LoVo (cell line): ENCODE measurements at places on chromosomes 5 and 9.

DNA sequence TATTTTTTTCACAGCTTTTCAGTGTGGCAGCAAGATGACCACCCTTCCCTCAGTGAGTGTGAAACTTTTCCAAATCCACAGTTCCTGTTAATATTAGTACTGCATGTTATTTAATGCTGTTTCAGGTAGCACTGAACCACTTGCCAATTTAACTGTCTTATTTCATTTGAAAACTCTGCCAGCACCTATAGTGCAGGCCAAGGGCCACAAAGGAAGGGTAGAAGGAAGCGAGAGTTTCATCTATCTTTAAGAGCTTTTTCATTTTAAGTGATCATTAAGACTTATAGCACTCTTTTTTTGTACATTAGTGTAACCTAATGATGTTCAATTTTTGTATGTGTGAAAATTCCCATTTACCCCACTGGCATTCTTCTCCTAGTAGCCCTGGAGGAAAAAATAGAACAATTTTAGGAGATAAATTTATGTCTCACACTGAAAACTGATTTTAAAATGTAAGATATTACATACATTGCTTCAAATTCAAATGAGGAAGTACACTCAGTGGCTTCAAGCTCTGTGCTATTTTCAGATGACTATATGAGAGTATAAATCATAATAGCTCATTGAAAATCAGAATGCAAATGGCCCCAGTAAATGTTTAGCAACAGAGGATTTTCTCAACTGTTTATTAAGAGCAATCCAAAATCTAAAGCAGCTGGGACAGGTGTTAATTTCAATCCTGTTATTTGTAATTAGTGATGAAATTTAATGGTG is 820.5 kb downstream of the PTPRD start:
- no peak for DNase-seq

GRCh38 chr5:166257661-166258060 is 2033.8 kb upstream of the WWC1 start:
- DNase-seq = no peak

DNA sequence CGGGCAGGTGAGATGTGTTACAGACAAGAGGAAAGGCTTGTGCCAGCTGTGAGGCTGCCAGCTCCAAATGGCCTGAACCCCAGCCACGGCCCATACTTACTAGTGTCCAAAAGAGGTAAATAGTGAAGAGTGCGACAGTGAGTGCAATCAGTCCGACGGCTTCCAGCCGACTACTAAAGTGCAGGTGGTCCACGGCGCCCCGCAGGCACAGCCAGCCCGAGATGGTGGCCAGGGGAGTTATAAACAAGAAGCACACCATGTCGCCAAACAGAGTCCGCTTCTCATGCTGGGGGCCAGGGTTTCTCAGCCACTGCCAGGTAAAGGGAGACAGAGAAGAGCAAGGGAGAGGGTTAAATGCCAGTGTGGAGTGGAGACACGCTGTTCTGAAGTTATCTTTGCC is 101.1 kb downstream of the LMNB1 start:
- DNase-seq = no peak

GRCh38 chr5:151591144-151591819 is at the start of gene FAT2:
FAT2 (minus strand) TSS chr5:151591331; CDS start chr5:151568931, 22,400 bp downstream.
- no peak for DNase-seq

DNA sequence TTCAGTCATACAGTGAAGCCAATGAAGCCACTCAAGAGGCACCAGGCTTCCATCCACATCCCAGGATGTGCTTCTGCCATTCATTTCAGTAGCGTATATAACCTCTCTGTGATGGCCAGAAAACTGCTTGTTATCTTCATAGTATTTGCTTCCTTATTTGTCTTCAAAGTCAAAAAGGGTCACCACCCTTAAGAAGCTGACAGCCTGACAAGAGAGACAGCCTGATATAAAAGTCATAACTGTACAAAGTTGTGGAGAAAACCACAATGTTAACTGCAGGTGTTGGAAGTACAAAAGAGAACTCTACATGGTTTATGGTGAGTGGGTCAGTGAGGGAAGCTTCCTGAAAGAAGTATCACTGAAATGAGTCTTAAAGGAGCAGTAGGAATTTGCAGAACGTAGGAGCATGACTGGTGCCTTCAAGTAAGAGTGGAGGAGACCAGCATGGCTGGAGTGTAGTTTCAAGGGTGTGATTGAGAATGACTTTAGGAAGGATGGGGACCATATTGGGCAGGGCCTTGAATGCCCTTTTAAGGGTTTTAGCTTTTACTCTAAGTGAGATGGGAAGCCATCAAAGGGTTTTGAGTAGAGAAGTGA is 33.7 kb downstream of the NIM1K start:
- no peak for DNase-seq

DNA sequence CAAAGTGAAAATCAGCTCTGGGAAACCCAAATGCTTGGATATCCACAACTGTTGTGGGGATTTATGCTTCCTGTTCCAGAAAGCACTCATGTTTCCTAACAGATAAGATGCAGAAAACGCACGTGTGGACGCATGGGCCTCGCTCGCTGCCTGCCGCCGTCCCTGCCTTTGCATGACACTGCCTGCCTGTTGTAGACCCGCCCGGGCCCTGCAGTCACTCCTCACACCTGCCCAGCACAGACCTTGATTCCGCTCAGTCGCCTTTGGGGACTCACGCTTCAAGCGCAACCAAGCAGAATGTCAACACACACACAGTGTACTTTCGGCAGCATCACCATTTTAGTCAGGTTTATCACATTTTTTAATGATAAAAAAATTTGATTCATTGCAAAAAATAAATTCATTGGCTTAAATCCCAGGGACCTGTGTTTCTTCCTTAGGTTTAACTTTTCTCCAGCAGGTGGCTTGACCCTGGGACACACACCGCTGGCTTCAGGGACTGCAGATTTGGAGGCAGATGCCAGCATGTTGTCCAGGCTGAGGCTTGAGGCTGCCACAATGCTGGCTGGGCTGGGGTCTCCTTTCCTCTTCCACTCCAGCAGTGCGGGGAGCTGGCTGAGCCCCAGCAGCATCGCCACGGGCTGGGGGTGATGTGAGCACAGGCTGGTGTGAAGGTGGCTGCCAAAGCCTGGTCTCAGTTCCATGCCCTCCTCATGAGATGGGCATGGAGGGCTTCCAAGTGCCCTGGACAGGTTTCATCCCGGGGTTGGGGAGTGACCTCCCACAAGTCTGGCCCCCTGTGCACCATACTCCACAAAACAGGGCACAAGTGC is 416.9 kb upstream of the IRX4 start:
- DNase-seq = no peak

DNA sequence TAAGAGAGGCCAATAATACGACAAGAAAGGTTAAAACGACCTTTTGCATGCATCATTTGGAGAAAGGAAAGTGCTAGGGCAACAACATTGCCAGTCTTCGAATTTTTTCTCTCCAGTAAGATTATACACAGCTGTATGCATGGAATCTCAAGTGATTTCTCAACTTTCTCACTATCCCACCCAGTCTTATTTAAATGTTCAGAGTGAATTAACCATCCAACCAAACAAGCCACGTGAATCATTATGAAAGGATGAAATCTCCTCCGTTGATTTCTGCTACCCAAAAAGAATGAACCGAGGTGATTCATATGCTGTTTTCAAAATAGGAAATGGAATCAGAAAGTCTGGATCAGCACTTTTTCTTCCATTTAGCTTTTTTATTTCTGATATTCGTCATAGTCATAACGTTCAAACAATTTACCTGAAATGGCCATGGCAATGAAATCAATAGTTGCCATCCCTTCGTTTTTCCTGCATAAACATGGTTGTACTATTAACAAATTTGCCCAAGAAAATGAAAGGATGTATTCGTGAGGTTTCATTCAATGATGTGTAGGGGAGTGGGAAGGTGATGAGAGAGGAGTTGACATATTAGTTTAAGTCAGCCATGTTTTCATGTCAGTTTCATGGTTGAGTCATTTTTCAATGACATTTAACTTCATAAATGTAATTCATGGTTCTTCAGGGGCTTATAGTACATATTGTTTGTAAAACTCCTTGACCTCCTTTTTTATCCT is 170.9 kb upstream of the WWC1 start:
- DNase-seq = no peak

- DNase-seq = no peak
Measured at GRCh38 chr9:136514022-136514714, 31.3 kb upstream of the SEC16A start.

DNA sequence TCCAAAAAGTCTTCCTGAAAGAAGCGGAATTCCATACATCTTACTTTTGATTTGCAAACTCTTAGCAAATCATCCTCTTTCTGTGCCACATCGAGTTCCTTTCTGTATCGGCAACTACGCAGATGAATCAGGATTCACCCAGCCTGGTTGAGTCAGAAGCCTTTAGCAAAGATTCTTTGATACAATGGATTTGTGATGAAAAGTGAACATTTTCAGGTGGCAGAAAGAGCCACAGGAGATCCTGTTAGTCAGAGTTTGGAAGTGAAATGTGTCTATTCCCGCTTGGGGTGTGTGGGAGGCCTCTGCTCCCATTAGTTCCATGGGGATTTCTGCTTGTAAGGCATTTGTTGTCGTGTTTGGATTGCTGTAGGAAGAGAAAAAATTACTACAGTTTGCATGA is 351.8 kb upstream of the WWC1 start:
- no peak for DNase-seq

GRCh38 chr5:148585988-148586387 is 68.3 kb downstream of the HTR4 start:
- DNase-seq = no peak

DNA sequence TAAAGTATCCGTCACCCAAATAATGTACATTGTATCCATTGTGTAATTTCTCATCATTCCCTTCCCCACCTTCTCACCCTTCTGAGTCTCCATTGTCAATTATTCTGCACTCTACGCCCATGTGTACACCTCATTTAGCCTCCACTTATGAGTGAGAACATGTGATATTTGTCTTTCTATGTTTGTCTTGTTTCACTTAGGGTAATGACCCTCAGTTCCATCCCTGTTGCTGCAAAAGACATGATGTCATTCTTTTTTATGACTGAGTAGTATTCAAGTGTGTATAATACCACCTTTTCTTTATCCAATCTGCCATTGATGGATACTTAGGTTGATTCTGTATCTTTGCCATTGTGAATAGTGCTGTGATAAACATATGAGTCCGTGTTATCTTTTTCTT is 4.9 kb upstream of the SPATA31C2 start:
- no peak for DNase-seq

DNA sequence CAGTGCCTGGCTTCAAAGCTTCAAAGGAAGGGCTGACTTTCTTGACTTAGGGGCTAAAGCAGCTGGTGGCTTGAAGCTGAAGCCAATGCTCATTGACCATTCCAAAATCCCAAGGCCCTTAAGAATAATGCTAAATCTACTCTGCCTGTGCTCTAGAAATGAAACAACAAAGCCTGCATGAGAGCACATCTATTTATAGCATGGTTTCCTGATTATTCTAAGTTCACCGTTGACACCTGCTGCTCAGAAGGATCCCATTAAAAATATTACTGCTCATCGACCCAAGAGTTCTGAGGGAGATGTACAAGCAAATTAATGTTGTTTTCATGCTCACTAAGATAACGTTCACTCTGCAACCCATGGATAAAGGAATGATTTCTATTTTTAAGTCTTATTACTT is 6.7 kb downstream of the TMEM174 start:
- no peak for DNase-seq

DNA sequence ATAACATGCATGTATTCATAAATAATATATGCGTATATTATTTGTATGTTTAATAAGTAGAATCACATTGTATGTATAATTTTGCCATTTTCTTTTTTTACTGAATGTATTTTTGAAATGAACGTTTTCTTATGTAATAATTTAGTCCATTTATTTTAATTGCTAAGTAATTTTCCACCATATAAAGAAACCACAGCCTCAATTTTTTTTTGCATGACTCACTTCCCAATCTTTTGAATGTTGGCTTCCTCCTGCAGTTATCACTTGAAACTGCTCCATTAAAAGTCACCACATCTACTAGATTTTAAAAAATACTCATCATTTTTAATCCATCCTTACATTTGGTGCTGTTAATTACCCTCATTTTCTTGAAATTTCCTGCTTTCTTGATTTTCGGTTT is 363.3 kb upstream of the MEF2C start:
- no peak for DNase-seq

DNA sequence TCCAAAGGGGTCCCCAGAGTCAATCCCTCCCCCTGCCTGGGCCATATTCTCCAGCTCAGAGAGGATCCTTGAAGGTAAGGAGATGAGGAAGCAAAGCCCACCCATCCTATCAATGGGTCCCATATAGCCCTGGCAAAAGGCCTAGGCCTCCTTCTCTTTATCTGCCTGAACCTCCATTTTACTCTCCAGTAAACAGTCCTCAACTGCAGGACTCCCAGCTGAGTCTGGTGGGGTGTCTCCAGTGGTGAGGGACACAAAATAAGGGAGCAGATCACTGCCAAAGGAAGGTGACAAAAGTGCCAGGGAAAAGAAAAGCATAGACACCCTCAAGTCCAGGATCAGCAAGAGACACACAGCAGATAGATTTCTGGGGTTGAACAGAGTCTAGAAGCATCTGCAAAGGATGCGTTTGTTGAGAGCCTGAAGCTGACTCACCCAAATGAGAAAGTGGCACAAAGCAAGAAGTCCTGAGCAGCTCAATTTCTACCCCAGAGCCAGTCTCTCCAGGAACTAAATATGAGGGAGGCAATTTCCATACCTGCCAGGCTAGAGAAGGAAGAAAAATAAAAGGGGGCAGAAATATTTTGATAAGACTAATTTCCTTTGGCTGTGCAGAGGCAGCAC is 2.7 kb upstream of the EBF1 start:
- no peak for DNase-seq

DNA sequence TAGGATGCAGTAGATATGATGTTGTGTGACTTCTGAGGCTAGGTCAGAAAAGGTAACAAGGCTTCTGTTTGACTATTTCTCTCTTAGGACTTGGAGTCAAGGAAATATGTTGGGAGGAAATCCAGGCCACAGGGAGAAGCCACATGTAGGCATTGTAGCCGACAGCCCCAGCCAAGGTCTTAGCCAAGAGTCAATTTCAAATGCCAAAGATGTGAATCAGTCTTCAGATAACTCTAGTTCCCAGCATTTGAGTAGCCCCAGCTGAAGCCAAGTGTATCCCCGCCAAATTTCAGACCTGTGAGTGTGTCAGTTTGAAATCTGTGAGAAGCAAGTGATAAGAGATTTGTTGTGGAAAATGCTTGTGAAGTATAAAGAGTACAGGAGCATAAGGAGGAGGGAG is 38.1 kb upstream of the ISL1 start:
- DNase-seq = peak; percentile 14

GRCh38 chr5:66573733-66574132 is 22.5 kb upstream of the MAST4 start:
- DNase-seq = no peak

- DNase-seq = no peak
Measured at GRCh38 chr5:125410537-125411070, 664.2 kb upstream of the ZNF608 start.

DNA sequence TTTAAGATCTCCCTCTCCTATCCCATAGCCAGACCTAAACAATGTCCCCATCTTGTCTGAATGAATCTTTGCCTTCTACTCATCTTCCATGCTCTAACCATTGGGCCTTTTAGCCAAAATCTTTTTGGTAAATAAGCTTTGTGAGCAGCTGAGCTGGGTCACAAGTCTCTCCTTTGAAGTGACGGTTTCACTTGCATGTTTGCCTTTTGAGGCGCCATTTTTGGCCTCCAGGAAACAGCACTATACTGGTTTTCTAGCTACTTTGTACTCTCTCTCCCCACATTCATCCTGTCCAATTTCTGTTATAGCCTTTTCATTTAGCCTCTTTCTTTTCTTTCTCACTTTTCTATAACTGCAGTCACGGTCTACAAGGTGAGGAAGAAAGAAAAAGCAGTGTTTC is 195.5 kb upstream of the C9orf72 start:
- DNase-seq = no peak

GRCh38 chr9:15761551-15761950 is 208.7 kb downstream of the CCDC171 start:
- no peak for DNase-seq

GRCh38 chr9:127629468-127630081 is 17.5 kb downstream of the STXBP1 start:
- DNase-seq = no peak
